T-helper 9 cell (primary cell): ENCODE measurements at places on chromosomes 4 and X.

DNA sequence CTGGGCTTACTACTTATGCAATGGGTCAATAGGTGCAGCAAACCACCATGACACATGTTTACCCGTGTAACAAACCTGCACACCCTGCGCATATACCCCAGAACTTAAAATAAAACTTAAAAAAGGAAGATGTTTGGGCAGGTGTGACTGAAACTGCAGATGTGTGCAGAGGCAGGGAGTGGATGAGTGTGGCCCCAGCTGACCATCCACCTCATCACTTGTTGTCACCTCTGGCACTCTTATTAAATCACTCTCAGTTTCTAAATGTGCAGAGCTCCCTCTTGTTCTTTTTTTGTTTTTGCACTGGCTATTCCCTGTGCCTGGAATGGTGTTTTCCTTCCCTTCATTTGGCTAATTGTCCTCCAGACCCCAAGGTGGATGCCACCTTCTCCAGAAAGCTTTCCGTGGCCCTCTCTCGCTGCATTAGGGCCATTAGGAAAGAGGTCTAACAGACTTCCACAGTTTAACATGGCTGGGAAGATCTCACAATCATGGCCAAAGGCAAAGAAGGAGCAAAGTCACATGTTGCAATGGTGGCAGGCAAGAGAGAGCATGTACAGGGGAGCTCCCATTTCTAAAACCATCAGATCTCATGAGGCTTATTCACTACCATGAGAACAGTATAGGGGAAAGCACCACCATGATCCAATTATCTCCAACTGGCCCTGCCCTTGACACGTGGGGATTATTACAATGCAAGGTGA, 58.5 kb downstream of the SLC2A9 start:
- no peak for DNase-seq

- DNase-seq: peak; percentile 55
These were observed at the start of gene MAP7D3 for GRCh38 chrX:136251041-136251991. Gene MAP7D3, minus strand, starts transcription at chrX:136251400. Its CDS starts 42 bp downstream, at chrX:136251358.

- no peak for DNase-seq
These were observed 4.1 kb upstream of the USP11 start for GRCh38 chrX:47228550-47229270.

GRCh38 chrX:20742106-20742505, 475.4 kb upstream of the RPS6KA3 start:
- no peak for DNase-seq

DNA sequence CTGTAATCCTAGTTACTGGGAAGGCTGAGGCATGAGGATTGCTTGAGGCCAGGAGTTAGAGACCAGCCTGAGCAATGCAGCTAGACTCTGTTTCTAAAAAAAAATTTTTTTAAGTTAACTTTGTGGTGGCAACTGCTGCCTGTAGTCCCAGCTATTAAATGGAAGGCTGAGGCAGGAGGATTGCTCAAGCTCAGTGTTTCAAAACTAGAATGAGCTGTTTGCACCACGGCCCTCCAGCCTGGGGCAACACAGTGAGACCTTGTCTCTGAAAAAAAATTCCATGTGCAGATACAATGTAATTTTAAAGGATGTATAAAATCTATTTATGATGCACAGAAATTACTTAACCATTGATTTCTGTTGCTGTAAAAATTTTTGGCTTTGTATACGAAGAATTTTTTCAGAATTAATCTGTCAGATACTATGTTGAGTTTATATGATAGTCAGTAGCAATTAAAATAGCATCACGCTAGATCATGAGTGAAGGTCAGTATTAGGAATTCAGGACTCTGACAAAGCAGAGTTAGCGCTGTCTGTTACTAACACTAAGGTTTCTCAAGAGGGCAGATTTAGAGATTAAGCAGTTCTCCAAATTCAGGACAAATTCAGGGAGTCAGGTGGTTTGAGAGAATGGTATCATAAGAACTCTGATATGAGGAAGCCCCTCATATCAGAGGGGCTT, 8.3 kb upstream of the AGA start:
- no peak for DNase-seq

DNA sequence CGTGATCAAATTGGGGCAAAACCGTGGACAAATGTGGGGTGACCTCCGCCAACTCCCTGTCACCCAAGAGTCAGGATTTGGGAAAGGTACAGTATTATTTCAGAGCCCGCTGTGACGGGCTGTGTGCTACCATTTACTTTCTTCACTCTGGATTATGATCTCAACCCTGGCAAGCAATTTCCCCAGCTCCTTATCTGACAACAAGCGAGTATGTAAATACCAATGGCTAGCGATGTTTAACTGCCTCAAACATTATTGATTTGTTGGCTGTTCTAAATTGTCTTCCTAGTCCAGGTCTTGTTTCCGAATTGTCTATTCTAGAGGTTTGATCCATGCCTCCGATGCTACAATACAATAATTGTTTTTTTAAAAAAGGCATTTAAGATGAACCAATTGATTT, 17.7 kb upstream of the PITX2 start:
- no peak for DNase-seq

GRCh38 chr4:173827707-173828106, 297.7 kb upstream of the HAND2 start:
- DNase-seq: no peak

GRCh38 chrX:42973321-42973720, 195.4 kb upstream of the PPP1R2C start:
- no peak for DNase-seq

DNA sequence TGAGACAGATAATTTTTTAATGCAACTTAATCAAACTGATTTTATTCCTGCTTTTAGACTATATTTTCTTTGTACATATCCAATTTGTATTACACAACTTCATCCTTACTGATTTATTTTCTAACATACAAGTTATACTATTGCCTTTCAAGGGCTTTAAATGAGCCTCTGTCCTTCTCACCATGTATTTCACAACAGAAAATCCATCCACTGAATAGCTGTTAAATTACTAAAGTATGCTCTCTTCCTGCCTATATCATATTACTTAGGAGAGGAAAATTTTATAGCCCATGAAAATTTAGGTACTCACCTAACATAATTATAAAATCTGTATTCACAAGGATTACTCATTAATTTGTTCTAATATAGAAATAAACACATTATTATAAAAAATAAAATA, 528.6 kb downstream of the ANKRD50 start:
- no peak for DNase-seq

GRCh38 chr4:15799701-15800100, 21.6 kb downstream of the CD38 start:
- DNase-seq: no peak

GRCh38 chr4:102500352-102500695, 835 bp upstream of the NFKB1 start:
- DNase-seq: no peak

DNA sequence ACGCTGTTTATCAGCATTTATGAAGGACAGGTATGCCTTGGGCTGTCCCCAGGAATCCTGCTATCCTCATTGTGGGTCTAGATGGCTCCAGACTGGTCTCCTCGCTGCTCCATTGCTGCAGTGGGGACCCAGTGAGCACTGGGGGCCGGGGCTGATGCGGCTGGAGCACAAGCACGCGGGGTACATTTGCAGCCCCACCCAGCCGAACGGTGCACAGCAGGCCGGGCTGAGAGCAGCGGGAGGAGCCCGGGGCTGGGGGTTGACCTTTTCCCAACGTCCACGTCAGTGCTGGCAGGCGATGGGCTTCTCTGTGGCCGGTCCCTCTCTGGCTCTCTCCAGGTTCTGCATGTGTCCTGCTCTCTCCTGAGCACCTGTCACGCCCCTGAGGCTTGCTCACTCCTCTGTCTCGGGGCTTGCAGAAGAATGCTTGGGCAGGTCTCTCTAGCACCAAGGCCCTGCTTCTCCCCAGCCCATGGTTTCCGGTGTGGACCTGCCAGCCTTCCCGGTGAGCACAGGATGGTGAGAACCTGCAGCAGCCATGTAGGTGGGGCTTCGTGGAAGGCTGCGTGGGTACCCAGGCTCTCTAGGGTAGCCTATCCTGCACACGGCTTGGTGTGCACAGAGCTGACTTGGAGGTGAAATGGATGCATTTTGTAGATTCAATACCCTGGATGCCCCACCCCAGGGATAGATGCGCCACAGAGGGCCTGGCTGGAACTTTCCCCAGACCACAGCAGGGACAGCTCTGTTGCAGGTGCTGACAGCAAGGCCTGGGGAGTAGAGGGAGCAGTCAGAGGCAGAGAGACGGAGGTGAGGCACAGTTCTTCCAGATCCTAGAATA, 89.1 kb upstream of the ADRA2C start:
- DNase-seq: no peak

DNA sequence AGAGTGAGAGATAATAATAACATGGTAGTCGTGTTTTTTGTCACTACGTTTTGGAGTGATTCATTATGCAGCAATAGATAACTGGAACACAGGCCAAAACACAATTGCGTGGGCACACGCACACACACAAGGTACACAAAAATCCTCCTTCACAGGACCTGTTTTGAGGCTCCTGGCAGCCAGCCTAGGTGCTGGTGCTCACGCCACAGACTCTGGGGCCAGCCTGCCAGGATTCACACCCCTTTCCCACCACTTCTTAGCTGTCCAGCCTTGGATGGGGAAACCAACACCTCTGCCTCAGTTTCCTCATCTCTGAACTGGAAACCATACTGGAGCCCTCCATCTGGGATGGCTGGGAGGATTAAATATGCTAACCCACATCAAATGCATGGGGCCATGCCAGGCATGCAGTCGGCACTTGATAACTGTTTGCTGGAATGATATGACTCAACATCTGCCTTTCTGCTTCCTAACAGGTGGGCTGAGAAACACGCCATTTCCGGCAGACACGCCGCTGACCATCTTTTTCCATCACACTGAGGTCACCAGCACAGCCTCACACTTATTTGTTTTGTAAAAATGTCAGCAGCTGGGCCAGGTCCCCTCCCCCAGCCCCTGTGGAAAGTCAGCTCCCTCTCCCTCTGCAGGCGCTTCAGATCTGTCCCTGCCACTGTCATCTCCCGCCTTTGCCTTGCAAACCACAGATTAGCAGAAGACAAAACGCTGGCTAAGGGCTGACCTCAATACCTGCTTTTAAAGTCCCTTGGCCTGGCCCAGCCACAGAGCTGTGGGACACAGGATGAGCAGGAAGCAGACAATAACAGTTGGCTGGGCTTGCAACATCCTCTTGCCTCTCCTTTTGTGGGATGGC, 237.5 kb downstream of the BCOR start:
- DNase-seq: peak; percentile 46

DNA sequence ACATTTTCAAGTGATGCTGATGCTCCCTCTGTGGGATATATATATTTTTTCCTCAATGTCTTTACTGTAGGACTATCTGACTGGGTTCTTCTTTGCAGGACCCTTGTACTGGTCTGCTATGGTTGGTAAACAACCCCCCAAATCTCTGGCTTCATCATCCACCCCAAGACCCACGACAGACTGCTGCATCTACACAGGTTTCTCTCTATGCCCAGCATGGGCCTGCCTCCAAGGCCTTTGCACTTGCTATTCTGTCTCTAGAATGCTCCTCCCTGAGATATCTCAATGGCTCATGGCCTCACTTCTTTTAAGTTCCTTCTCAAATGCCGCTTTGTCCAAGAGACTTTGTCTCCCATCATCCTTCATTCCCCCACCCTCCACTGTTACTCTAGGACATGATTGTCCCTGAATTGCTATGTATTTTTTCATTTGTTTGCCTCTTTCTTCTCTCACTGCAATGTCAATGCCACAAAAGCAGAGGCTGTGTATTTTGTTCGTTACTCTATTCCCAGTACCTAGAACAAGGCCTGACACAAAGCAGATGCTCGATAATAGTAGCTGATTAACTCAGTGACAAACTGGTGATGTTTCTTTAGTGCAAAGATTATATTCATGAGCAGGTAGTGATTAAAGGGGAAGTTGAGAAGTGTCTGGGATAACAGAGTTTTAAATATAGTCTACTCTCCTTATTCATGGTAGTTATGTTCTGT, 6.6 kb downstream of the EVC start:
- DNase-seq: no peak

GRCh38 chrX:134545510-134545909, 85.5 kb downstream of the HPRT1 start:
- DNase-seq: no peak

GRCh38 chr4:6327220-6327917, 57.7 kb downstream of the WFS1 start:
- DNase-seq: peak; percentile 75

- no peak for DNase-seq
These were observed 114.1 kb upstream of the RAP2C start for GRCh38 chrX:132333351-132333750.

DNA sequence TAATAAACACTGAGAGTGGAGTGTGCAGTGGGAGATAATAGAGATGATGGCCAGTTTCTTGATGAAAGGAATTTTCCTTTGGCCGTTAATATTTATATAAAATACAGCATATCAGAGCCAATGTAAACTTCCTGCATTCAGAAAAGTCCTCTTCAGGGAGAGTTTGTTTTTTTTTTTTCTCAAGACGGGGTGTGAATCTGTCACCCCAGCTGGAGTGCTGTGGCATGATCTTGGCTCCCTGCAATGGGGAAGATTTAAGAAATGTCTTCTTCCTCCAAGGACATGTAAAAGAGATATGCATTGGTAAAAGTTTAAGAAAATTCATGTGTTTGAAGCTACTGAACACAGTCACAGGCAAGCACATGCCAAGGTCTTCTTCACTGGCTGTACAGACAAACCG, 25.4 kb upstream of the TBC1D9 start:
- DNase-seq: no peak

DNA sequence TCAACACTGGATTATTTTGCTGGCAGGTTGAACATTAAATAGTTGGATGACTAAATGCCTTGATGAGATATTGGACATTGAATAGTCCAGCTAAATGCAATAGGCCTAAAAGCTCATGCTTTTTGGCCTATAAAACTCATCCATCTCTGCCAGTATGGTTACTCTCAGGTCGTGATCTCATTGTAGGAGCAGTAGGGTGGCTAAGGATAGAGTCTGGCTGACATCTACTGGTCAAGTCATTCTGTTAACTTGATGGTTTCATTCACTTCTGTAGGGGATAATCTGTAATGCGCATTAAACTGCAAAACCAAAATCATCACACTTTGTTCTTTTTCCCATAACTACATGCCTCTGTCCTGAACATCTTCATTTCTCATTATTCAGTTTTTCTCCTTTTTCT, 227.0 kb downstream of the DKK2 start:
- no peak for DNase-seq

DNA sequence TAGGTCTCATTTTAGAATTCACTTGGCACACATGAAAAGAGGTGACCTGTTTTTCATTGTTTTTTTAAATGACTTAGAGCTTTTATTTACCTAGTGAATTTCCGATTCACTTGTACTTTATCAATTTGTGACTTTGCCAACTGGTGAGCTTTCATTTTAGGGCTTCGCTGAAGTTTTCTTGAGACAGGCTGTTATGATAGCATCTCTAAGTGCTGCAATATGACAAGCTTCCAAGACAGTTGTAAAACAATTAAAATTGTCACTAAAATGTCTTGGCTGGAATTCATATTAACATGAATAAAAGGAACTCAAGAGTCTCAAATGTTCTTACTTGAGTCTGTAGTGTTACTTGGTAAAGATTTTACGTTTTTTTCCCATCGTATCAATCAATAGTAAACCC, 831.7 kb upstream of the GRID2 start:
- DNase-seq: no peak

- no peak for DNase-seq
These were observed 132.0 kb upstream of the MED14 start for GRCh38 chrX:40867352-40867751.

- no peak for DNase-seq
These were observed 34.9 kb upstream of the ANXA10 start for GRCh38 chr4:168057412-168057811.

GRCh38 chr4:40564004-40564403, 65.7 kb downstream of the RBM47 start:
- no peak for DNase-seq

GRCh38 chrX:64394059-64394873, 986 bp downstream of the MTMR8 start:
- no peak for DNase-seq
